ENCODE measurements at places on chromosomes 1 and 21. TPM values are rescaled to one million over a fixed set of nuclear protein-coding genes. Genes with fewer than 3 reads are reported as not detected.

DNA sequence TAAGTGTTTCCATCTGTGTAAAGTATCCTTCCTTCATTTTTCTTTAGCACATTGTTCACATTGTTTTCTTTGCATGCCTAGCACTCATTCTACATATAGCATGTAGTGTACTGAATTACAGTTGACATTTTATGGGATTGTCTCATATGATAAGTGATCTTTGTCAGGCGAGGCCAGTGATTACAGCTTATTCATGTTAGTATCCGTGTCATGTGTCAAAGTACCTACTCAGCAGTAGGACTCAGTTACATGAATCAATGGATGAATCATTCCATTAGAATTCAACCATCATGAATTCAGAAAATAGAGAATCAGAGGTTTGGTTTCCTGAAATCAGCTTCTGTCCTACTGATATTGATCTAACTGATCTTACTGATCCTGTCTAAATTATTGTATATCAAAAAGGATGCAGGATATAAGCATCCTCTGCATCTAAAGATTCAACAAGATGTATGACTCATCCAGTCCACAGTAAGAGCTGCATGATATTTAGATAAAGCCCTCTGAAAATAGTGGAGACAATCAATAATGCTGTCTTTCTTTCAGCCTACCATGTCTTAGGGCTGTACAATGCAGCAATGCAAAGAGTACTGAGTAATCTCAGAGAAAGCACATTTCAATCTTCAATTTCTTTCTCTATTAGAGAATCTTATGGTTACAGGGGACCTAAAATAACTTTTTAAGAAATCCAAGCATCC is 20.7 kb upstream of the HRNR start:
- DNase-seq = no peak

DNA sequence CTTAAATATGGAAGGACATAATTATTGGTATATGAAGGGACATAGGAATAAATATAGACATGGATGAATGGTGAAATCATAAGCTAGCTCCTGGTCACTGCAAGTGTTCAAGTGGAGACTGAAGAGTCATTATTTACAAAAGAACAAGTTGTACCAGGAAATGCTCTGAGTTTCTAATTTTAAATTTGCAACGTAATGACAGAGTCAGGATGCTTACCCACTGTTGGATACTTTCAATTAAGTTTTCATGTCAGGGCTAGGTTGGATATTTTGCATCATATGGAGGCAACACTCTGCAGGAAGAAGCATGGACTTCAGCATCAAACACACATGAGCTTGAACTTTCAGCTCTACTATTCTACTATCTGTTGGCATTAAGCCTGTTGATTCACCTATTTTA is 499.6 kb upstream of the C1orf87 start:
- no peak for DNase-seq

DNA sequence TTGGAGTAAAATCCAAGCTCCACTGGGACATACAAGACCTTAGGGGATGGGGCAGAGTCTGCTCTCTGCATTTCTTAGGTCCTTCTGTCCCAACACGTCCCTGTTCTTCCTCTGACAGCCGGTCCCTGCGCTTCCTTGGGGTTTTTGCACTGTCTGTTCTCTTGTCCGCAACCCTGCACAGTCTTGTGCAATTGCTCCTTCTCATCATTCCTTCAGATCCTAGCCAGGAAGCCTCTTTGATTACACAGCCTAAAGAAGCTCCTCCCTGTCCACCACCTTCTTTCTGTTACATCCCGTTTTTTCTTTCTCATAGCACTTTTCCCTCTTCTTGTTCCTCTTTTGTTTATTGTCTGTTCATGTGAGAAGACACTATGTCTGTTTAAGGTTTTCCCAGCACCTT is 19.9 kb downstream of the ACOT11 start:
- DNase-seq = no peak

DNA sequence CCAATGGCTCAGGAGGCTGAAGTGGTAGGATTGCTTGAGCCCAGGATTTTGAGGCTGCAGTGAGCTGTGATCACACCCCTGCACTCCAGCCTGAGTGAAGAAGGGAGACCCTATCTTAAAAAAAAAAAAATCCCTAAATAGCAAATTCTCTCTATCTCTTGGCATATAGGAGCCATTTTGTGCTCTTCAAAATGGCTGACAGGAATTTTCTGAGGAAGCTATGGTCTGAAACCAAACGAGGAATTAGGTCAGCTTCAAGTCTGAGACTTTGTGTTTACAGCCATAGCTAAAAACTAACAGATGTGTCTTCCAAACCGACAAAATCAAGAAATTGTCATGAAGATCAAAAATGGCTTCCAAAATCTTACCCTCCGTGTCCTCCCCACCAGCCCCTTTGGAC is 10.6 kb downstream of the CD247 start:
- DNase-seq = no peak

GRCh38 chr1:159821171-159821867 is 5.4 kb upstream of the SLAMF8 start:
- DNase-seq = peak; percentile 73

SPATA46 gene
- total RNA-seq = not detected

GRCh38 chr1:237717106-237717505 is 173.6 kb downstream of the ZP4 start:
- no peak for DNase-seq
